ENCODE measurements at places on chromosomes 12 and 14. TPM values are rescaled to one million over a fixed set of nuclear protein-coding genes. Genes with fewer than 3 reads are reported as not detected.

DNA sequence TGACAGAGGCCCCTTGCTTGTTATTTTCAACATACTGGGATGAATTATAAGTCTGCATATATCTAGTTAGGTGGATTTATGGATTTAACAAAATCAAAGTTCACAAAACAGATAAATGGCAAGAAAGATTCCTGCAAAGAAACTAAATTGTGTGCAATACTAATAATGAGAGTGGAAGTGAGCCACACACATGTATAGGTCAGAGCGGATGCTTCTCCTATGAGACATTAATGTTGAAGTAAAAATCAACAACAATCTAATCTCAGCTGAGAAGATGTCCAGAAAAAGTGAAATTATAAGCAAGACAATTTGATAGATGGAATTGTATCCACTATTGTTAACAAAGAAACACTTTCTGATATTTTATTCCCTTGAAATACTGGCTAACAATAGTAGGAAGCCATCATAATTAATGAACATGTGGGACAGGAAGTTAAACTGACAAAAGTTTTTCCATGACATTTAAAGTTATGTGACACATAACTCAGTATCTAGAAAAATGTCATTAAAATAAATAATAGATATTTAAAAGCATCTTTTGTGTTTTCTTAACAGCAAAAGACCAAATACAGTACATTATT lies 39.7 kb downstream of the RAD51B start:
- no peak for DNase-seq

BDKRB1 gene
- 0.20 TPM for total RNA-seq

DNA sequence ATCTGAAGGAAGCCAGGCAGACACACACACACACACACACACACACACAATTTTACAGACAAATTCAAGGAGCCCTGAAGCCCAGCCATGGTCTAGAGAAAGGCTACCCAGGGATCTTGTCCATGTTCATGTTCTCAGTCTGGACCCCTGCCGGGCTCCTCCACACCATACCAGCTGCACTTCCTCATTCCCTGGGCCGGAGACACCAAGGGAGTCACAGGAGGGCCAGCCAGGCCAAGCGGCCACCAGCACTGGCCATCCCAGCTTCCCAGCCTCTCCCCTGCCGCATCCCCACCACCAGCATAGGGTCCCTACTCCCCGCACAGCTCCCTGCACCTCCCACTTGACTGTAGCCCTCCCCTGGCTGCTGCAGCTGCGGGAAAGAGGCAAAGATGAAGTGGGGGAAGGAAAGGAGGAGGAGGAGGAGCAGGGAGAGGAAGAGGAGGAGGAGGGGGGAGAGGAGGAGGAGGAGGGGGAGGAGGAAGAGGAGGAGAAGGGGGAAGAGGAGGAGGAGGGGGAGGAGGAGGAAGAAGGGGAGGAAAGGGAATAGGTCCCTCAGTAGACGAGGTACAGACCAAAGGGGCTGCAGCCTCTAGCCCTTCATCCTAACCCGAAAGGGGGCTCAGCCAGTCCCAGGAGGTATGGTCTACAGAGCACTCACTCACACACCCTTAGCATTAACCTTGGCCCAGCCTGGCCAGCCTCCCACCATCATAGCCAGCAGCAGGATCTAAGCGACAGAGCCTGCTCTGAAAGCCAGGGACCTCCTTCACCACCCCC lies 293.2 kb downstream of the DPF3 start:
- no peak for DNase-seq

GRCh38 chr14:104223101-104224041 lies 85.0 kb downstream of the KIF26A start:
- peak; percentile 63 for DNase-seq

- DNase-seq: no peak
Measured at GRCh38 chr12:108318472-108319275, 20.4 kb downstream of the CMKLR1 start.

DNA sequence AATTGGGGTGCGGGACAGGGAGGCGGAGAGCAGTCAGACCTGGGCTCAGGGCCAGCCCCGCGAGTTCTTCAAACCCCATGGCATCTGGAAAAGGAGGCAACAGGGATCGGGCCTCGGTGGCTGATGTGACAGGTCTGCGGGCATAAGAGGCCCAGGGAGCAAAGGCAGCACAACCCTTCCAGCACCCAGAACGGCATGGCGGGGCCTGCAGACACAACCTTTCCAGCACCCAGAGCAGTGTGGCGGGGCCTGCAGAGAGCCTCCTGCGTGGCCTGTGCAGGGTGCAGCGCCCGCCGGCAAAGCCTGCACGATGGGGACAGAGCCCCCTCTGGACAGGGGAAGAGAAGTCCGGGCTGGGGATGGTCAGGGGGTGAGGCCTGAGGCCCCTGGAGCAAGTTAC lies 26.2 kb upstream of the TRAF3 start:
- DNase-seq: no peak

DNA sequence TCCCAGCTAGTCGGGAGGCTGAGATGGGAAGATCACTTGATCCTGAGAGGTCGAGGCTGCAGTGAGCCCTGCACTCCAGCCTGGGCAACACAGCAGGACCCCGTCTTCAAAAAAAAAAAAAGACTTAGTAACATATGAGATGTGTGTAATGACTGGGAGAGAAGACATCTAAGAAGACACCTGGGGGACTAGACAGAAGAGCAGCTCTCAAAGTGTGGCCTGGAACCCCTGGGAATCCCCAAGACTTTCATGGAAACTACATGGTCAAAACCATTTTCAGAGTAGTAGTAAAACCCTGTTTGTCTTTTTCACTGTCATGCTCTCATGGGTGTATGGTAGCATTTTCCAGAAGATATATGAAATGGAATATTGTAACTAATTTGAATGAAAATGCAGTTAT lies 45.3 kb downstream of the R3HDM2 start:
- DNase-seq: no peak

- peak; percentile 16 for DNase-seq
Measured at GRCh38 chr12:102302553-102302952, 104.9 kb upstream of the PMCH start.

DNA sequence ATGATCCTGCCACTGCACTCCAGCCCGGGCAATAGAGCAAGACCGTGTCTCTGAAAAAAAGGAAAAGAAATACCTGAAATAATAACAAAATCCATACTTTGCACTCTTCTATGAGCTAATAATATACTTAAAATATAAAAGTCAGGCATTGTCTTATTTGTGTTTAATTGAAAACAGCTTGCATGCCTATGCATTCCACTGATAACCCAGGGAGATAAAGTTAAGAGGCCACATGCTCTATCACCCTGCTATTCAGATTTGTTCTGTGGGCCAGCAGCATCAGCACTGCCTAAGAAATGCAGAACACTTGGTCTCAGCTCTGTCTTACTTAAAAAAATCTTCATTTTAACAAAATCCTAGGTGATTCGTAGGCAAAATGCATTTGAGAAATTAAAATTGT lies 99.2 kb downstream of the LGR5 start:
- DNase-seq: no peak

DNA sequence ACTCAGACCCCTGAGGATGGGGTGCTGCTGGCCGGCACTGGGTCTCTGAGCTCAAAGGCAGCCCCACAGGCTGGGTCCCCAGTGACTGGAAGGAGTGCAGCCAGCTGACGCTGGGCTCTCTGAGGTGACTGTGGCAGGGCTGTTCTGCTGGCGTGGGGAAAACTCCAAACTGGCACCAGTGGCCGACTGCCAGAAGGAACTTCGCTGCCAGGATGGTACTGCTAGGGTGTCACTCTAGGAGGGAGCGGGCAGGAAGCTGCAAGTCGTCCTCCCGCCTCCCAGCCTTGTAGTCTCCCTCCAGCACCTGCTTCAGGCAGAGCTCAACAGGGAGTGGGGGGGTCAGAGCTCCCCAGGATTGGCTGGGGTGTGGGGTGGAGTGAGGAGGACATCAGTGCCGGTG lies 41.3 kb downstream of the CDC42BPB start:
- DNase-seq: no peak

SLCO1B1 gene
- total RNA-seq: not detected

LRIG3 gene
- total RNA-seq: 0.13 TPM

GRCh38 chr12:27101290-27101689 lies 18.9 kb upstream of the C12orf71 start:
- no peak for DNase-seq

DNA sequence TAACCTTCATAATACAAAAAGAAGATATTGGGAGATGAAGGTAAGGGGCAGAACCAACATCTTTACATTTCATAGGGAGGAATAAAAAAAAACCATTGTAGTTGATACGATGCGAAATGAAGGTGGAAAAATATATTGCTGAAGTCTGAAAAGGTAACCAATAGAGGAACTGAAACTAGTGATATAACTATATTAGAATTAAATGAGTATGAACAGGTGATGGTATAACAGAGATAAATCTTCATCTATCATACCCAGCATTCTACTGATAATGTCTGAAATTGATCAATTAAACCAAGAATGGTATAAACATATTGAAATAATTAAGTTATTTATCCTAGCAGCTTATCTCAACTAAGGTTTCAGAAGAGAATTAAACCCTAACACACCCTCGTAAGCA lies 332.1 kb downstream of the NELL2 start:
- no peak for DNase-seq

- DNase-seq: no peak
Measured at GRCh38 chr14:67490196-67490595, 1.7 kb upstream of the TMEM229B start.

LPAR5 gene
- 11.7 TPM for total RNA-seq

NDUFA12 gene
- total RNA-seq: 163 TPM

DNA sequence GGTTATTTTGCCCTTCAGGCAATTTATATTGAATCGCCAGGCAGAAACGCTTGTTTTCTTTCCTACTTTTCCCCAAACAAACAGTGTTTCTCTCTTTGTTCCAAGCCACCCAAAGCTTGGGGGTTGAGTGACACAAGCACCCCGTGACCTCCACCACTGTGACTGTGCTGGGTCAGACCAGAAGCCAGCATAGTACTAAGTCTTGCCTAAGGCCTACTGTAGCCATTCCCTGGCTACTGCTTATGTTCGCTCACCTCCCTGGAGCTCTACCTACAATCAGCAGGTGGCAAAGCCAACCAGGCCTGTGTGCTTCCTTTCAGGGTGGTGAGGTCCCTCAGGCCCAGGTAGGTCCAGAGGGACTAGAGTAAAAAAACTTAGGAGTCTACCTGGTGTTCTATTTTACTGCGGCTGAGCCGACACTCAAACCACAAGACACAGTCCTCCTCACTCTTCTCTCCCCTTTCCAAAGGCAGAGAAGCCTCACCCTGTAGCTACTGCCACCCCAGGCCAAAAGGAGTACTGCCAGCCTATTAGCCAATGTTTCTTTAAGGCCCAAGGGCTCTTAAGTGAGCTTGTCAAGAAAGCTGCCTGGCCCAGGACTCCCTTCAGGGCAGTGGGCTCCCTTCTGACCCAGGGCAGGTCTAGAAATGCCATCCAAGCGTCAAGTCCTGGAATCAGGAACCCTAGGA lies 411.8 kb upstream of the MIS18BP1 start:
- no peak for DNase-seq

DNA sequence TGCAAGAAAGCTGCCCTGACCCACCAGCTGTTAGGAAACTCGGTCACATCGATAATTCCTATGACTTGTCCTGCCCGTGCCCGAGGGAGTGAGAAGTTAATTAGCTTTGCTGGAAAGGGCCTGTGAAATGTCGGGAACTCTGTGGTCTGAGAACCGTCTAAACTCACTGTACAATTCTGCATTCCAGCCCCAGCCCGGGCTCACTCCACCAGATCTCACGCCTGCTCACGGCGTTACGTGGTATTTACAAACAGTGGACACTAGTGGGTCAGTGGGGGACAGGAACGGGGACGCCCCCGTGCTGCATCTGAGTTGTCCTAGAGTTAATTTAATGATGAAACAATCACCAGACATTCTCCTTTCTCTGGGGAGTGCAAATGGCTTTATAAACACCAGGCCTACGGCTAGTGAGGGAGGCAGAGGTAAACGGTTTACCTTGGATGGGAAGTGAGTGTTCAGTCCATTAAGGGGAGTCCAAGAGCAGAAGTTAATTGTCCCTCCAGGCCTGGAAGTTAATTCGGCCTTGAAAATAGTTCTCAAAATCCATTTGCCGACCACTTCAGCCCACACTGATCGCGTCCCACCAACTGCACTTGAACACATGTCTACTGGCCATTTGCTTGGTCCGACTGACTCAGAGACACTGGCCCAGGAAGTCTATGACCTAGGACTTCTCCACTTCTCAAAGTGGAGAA lies 93.5 kb upstream of the MED13L start:
- DNase-seq: no peak

DNA sequence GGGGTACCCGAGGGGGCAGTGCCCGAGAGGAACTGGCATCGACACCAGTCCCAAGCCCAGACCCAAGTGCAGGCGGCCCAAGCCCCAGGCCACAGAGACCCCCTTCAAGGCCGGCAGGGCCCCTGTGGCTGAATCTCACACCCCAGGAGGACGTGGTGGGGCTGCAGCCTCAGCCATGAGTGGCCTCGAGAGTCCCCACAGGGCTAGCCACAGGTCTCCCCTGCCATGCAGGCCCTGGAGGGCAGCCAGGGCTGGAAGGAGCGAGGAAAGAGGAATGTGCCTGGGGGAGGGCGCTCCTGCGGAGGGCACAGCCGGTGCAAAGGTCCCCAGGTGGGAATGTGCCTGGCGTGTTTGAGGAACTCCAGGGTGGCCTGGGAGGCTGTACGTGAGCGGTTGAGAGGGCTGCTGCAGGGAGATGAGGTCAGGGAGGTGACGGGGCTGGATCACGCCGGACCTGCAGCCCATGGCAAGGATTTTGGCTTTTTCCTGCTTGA lies 86.1 kb downstream of the NCOR2 start:
- no peak for DNase-seq

DNA sequence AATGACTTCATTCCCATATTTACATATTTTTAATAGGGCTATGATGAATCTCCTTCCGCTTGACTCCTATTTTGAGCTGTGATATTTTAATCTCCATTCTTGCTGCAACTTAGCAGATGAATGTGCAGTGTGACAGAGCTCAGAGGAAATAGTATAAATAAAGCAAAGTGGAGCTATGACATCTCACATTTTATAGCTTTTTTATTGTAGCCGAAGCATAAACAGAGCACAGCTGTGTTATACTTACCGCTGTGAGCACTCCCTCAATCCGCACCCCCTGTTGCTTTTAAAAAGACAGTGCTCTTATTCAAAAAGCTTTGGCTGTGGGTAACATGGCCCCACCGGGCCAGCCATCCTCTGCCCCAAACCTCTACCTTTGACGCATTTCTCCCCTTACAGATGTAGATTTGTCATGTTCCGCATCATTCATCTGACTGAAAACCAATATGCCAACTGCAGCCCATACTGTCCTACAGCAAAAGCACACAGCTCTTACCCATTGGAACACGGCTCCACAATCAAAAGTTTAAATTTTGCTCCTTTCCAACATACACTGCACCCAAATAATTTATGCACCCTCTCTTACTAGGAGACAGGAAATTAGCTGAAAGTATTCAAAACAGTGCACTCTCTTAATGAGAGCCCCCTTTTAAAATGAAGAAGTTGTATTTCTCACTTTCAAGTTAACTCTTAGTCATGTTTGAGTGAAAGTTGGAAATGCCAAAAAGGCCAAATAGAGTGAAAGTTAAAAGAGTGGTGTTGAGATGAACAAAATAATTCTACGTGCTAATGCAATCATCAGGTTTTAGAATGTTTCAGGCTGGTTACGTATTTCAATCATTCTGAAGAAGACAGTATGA lies 429.3 kb upstream of the SOX5 start:
- no peak for DNase-seq

BIN2 gene
- 0.29 TPM for total RNA-seq

KRT72 gene
- 0.09 TPM for total RNA-seq

- no peak for DNase-seq
Measured at GRCh38 chr14:100994082-100994481, 90.6 kb upstream of the RTL1 start.

- DNase-seq: no peak
Measured at GRCh38 chr12:116937640-116938039, 26.9 kb downstream of the FBXW8 start.

A2M gene
- total RNA-seq: 3.0 TPM

FOXN4 gene
- not detected for total RNA-seq

Measured in K562 (cell line).